ENCODE measurements at places on chromosomes 5 and 9.

DNA sequence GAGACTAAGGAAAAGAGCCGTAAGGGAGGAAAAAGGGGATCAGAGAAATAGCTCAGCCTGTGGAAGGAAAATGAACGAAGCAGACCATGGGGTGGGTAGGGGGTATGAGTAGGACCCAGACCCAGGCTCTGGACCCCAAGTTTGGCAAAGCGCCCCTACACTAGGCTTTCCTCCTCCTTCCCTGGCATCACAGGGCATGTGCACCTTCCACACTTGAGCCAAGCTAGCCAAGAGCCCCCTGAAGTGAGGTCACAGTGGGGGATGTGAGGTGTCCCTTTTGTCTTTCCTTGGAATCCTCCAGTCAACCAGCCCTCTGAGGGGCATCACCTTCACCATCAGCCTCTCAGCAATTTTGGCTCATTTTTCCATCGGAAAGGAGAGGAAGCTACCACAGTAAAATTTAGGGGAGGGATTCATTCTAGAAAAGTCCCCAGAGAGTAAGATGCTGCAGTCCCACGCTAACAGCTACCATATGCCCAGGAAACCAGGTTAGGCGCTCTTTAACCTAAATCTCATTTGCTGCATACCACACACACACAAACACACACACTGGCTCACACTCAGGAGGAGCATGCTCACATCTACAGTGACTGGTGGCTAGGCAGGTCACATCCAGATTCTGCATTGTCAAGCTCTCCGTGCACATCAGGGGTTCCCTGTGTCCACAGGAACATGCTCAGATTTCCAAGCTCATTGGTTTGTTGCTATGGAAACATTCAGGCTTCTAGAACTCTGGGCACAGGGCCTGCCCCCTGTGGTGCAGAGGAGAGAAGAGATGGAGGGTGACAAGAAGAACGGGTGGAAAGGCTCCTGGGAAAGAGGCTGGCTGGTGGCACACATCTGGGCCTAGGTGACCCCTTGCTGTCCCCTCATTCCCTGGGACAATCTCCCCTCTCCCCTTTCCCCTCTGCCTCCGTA, 9.9 kb downstream of the REEP2 start:
- no peak for DNase-seq

GRCh38 chr5:127934791-127935256, 148.7 kb upstream of the SLC12A2 start:
- no peak for DNase-seq

GRCh38 chr5:21085791-21086190, 1097.8 kb upstream of the CDH18 start:
- no peak for DNase-seq

GRCh38 chr9:38326122-38326521, 66.4 kb upstream of the ALDH1B1 start:
- DNase-seq: no peak

DNA sequence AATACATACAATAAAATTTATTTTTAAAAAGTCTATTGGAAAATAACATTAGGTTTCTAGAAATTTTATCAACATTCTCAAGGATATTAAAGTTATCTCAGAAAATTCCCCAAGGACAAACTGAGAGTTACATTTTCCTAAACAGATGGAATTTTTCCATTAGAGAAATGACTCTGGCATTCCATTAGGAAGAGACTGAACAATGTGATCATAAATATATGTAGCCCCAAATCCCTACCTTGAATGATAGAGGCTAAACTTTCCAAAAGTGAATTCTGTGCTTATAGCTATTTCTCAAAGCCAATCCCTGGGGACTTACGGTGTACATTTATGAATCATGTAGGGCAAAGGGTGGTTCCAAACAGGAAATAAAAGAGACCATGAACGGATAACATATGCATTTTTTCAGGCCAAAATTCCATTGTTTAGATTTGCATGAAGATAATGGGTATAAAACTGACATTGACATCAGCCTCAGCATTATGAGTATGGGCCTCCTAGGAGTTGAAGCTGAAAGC, 1181.0 kb upstream of the DMAC1 start:
- DNase-seq: no peak

GRCh38 chr5:15074651-15075050, 203.1 kb upstream of the ANKH start:
- no peak for DNase-seq

DNA sequence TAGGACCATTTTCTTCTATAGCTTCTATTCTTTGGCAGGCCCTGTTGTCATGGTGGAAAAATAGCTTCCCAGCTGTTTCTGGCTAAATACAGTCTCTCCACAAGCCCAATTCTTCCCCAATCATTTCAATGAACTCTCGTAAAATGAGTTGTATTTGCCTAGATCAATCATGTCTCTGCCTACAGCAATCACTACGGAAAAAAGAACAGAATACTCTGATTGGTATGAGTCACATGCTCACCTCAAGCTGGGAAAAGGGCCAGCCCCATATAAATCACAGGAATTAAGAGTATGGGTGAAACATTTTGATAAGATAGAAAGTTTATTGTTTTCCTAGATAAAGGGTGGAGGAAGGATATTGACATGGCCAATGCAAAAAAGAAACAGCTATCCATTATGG, 711.4 kb downstream of the EFNA5 start:
- DNase-seq: no peak

DNA sequence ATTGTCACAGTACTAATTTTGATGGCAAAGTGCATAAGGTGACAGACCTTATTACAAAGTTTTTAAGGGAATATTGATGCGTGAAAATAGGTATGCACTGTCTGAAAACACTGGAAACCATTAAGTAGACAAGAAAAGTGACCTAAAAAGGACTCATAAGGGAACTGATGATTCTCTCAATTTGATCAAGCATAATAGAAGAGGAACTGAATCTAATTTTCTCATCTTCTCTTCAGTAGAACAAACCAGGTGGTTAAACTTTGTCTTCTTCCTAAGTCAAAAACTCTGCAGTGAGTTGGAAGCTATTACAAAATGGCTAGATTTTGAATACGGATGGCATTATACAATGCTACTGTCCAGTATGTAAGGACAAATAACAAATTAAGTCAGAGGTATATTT, 53.4 kb downstream of the RNF145 start:
- no peak for DNase-seq

DNA sequence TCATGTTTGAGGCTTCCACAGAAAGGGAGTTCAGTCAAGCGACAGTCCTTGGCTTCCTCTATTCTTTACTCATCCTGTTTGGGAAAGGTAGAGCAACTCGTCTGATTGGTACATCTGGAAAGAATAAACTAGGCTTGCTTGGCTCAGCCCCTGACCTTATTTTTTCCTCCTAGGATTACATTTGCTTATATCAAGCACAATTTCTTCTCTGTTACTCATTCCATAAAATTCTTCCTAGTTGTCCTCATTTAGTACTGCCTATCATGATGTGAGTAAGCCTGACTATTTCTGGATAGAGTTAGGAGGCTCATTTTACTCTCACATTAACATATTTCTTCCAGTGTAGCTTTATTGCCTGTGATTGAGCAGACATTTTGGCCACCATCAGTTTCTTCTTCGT, 10.9 kb upstream of the CARNMT1 start:
- DNase-seq: no peak

DNA sequence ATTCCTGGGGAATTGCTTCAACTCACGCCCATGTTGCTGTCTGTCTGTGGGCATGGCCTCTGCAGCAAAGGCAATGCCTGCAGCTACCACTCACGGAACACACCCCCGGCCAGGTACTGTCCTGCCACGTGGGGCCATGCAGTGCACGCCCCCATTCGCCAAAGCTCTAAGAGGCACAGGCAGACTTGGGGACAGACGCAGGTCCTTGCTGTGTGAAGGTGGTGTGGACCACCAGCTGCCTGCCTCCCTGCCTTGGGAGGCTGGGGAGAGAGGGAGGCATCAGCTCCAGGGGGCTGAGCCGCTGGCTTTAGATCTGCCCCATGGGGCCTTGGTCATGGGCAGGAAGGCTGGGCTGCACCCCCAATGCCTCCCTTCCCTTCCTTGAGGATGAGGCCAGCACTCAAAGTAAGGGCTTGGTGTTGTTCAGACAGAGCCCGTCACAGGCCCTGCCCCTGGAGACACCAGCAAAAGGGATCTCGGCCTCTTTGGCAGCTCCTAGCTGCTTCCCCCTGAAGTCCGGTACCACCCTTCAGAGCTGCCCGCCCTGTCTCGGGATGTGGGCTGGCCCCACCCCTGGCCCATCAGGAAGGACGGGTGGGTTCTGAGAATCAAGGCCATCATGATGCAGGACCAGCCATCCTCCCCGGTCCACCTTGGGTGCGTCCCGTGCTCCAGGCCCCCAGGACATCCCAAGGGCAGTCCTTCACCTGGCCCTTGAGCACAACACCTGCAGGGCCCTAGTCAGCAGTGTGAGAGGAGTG, 2.3 kb downstream of the GRIN1 start:
- no peak for DNase-seq

GRCh38 chr5:145025775-145026174, 809.4 kb downstream of the PRELID2 start:
- DNase-seq: no peak

- DNase-seq: no peak
Measured at GRCh38 chr9:101387871-101388506, 3.2 kb upstream of the BAAT start.

- DNase-seq: no peak
Measured at GRCh38 chr9:93673839-93674334, 97.5 kb downstream of the PHF2 start.

DNA sequence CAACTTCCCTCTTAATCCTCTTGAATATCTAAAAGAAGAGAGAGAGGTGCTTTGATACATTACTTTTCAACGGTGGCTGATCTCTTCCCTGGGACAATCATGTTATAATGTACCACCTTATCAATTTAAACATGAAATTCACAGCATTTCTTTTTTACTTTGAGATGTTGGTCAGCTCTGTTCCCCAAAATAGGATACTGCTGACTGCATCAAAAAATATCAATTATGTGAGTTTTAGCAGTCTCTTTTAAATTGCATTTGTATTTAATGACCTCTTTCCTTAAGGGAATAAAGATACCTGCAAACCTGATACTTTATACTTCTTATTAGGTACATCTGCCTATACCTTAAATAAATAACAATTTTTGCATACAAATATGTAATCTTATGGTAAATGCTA, 58.4 kb upstream of the MARCHF11 start:
- DNase-seq: no peak

DNA sequence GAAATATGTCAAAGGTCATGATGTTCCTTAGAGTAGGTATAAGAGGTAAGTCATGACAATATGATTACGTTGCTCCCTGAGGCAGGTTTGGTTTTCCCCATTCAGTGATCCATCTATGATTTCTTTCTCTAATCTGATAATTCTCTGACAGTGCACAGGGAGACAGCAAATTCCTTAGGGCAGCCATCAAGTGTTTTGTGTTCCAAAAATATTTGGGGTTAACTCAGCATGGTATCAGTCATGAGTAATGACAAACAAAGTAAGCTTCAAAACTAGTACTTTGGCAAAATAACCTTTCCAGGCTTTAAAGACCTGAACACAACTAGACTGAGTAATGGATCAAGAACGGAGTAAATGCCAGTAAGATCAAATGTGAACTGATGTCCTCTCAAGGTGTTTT, 55.3 kb upstream of the SPATA31E1 start:
- no peak for DNase-seq

DNA sequence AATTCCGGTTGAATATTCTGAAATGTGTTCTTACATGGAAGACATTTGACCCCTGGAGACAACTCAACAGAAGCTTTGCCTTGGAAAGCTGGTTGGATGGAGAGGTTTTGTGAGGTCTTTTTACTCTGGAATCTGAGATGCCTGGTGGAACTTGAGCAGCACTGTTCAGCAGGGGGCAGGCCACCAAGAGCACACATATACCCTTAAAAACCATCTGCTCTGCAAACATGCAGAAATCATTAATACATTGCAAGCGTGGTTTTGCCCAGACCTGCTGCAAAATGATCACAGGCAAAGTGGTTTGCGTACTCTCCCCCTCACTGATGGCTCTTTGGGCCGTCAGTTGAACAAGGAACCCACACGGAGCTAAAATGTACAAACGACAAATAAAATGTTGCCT, 32.8 kb upstream of the DAP start:
- DNase-seq: no peak

GRCh38 chr5:126846344-126846743, 69.4 kb downstream of the LMNB1 start:
- DNase-seq: no peak

GRCh38 chr5:32496104-32496503, 51.6 kb upstream of the ZFR start:
- DNase-seq: no peak

- DNase-seq: no peak
Measured at GRCh38 chr5:135222171-135222681, 176.8 kb downstream of the MACROH2A1 start.

GRCh38 chr5:176994460-176995121, 12.0 kb downstream of the UIMC1 start:
- no peak for DNase-seq

- no peak for DNase-seq
Measured at GRCh38 chr5:88854769-88855168, 28.2 kb downstream of the MEF2C start.

DNA sequence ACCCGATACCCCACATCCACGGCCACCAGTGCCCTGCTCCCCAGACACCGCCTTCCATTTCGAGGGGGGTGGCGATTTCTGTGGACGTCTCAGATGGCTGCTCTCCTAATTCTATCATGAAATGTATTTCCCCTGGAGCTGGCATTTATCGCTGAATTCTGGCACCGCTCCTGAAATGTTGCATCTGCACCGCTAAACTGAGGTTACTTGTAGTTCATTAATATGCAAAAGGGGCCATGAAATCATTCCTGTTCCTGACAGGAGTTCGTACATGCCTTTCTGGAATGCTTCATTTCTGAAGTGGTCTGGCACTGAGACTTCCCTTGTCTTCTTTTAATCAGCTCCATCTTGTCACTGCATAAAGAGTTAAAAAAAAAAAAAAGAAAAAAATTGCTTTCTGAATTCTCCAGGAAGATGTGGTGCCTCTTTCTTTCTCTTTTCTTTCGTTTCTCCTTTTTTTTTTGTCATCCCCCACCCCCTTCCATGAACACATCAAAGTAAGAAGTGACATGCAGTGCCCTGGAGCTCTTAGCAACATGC, 97.7 kb upstream of the SMARCA2 start:
- no peak for DNase-seq

DNA sequence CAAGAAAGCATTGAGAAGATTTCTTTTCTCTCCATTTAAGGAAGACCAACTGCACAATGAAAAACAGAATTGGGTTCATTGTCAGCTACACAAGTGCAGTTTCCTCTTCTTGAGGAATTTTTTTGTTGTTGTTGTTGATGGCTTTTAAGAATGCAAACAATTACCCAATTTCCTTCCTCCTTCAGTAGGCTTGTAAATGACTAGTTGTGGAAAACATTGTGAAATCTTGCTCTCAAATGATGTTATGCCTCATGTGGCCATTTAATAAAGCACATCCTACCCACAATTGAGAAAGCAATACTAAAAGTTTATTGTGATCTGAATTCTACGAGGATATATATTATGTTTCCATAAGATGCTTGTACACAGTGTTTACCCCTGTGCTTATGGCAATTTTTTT, 171.6 kb downstream of the FAM174A start:
- DNase-seq: no peak
